Spleen (tissue), 13 donors: ENCODE measurements at places on chromosomes 6 and 20. TPM values are rescaled to one million over a fixed set of nuclear protein-coding genes. Genes with fewer than 3 reads are reported as not detected.

The SLC17A3 gene
- total RNA-seq = not detected

The FAM83B gene
- total RNA-seq = not detected

The TMEM217 gene
- not detected for total RNA-seq

The GMPR gene
- 37.4 TPM for total RNA-seq

The C20orf96 gene
- total RNA-seq = 2.3 TPM

The TPD52L2 gene
- 71.3 TPM for total RNA-seq

The RBM24 gene
- total RNA-seq = 1.8 TPM

The GGT7 gene
- 11.0 TPM for total RNA-seq

The HLA-DMB gene
- 153 TPM for total RNA-seq

GRCh38 chr6:125257351-125257750 is 44.4 kb downstream of the HDDC2 start:
- no peak for DNase-seq

DNA sequence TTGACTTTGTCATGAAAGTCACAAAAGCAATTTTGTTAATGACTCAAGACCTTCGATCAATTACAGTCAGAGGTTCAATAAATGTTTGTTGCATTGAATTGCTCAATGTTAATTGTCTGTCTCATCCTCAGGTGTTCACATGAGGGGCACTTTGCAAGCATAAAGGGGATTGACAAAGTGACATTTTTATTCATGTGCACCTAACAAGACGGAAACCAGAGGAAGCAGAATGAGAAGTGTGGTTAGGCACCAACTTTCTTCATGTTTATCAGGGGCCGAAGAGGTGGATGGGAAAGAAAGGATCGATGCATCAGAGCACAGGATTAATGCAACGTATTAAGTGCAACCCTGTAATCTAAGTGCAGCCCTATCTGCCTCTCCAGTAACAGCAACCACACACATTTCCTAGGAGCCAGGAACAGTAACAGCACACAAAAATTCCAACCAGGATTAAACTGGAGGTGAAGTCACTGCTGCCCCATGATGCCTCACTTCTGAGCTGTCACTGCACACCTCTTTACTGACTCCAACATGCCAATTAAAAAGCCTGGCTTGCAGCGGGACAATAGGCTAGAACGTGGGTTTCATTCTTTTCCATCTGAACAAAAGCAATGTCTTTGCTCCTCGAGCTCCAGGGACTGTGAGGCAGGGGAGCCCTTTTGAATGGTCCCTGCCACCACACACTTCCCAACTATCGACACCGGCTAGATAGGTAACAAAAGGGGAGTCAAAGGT is 262.7 kb downstream of the CD83 start:
- DNase-seq = no peak

GRCh38 chr20:47295921-47296426 is 60.5 kb downstream of the ZMYND8 start:
- no peak for DNase-seq

GRCh38 chr6:72825315-72825911 is 203.5 kb downstream of the KCNQ5 start:
- DNase-seq = no peak

- DNase-seq = no peak
These were observed 28.5 kb upstream of the CITED2 start for GRCh38 chr6:139402876-139403386.

GRCh38 chr6:34385793-34386195 is 6.7 kb downstream of the NUDT3 start:
- no peak for DNase-seq

- DNase-seq = no peak
These were observed 49.6 kb upstream of the RIPOR2 start for GRCh38 chr6:24985323-24985722.

DNA sequence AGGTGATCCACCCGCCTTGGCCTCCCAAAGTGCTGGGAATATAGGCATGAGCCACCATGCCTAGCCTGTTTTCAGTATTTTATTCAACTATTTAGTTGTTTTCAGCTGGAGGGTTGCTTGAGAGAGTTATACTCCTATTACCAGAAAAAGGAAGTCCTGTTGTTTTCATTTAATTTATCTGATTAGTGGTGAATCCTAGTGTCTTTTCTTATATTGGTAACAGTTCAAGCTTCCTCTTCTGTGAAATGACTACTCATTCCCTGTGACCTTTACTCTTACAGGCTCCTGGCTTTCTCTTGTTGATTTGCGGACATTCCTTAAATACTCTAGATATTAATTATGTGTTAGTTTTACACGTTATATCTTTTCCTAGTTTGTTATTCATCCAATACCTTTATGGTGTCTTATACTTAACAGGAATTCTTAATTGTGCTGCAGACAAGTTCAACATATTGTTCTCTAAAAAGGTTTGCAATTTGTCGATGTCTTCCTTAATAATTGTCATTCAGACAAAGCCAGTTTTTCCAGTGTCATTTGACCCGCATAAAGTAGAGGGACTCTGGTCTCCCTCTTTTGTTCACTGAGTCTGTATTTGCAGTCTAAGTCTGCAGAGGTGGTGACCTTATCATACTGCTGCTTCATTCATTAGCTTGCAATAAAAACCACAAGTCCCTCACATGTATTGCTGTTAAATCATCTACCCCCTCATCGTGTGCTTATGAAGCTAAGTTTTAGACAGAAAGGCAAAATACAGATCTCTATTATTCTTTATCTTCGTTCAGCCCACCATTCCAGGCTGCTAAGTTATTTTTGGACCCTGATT is 51.4 kb downstream of the ZBTB9 start:
- DNase-seq = no peak

DNA sequence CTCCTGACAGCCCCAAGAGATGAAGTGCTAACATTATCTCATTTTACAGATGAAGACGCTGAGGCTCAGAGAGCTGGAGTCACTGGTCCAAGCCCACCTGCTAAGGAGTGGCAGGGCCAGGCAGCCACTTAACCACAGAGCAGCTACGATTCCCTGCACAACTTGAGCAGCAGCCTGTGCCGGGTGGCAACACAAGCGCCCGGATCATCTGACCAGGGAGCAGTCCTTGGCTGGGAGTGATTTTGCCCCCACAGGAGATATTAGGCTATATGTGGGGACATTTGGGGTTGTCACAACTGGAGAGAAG is 93.2 kb upstream of the PTPN1 start:
- no peak for DNase-seq

- DNase-seq = no peak
These were observed 33.5 kb upstream of the UBR2 start for GRCh38 chr6:42530296-42530695.

GRCh38 chr6:39468385-39468784 is 145.9 kb upstream of the KCNK16 start:
- no peak for DNase-seq

GRCh38 chr6:32176476-32177182 is 745 bp upstream of the AGPAT1 start:
- no peak for DNase-seq

- DNase-seq = no peak
These were observed 30.8 kb downstream of the CD164 start for GRCh38 chr6:109351231-109352130.
